ENCODE measurements at places on chromosomes 6 and 20. TPM values are rescaled to one million over a fixed set of nuclear protein-coding genes. Genes with fewer than 3 reads are reported as not detected.

- DNase-seq = peak; percentile 59
Measured at GRCh38 chr20:32189691-32190615, 17.6 kb downstream of the PLAGL2 start.

- DNase-seq = no peak
Measured at GRCh38 chr6:167714152-167714551, 112.6 kb upstream of the AFDN start.

DNA sequence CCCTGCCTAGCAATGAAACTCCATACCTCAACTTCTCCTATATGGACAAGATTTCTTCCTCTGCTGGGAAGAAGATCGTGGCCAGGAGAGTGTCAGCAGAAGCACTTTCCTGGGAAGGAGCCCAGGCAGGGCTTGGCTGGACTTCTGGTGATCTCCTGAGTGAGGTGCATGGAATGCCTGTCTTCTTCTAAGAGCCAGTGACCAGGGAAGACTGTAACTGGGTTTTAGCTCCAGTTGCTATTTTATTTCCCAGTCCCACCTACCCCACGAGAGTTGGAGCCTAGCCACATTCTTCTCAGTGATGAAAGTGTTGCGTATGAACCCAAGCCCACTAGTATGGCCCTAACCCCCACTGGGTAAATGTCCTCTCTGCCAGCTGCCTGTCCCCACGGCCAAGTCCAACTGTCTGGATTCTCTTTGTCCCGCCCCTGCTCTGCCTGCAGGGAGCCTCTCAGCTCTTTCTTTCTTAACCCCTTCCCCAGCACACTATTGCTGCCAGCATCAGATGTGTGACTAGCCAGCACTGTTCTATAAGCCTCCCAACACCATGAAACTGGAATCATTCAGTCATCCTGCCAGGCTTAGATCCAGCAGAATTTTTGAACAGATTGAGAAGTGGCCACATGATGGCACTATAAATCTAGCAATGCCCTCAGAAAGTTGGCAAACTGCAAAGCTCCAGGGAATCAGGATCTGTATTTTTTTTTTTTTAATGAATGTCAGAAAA lies 69.8 kb upstream of the FAM184A start:
- DNase-seq = peak; percentile 62

GRCh38 chr6:149194820-149195558 lies 122.5 kb upstream of the TAB2 start:
- DNase-seq = no peak

- no peak for DNase-seq
Measured at GRCh38 chr6:142839686-142840040, 105.3 kb downstream of the HIVEP2 start.

- peak; percentile 56 for DNase-seq
Measured at GRCh38 chr20:51563486-51564332, 21.2 kb upstream of the NFATC2 start.

The POPDC3 gene
- total RNA-seq = not detected

The AVP gene
- not detected for total RNA-seq

The PNPLA1 gene
- total RNA-seq = not detected

The GPR6 gene
- not detected for total RNA-seq

The HSD17B8 gene
- total RNA-seq = 19.1 TPM

Data from body of pancreas (tissue), 4 donors.